ENCODE measurements at places on chromosomes 3 and 15.
A peak's percentile ranks its signal among the peaks of the same experiment; 100 is the strongest.

GRCh38 chr15:63362196-63362595 is 19.4 kb downstream of the CA12 start:
- peak; percentile 71 for DNase-seq

DNA sequence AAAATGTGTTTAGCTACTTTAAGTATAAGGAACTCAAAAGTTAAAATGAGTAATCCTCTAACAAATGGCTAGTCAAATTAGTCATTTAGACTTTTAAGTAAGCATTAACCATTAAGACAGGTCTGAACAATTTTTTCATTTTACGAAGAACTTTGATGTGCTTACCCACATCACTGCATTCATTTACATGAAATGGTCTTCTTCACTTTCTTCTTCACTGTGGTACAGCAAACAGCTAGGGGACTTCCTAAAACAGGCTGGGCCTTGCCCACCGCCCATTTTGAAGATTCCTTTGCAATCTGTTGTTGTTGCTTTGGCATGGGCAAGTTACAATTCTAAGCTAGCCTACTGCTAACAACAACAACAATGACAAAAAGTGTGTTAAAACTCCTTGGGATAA is 67.4 kb downstream of the CBLB start:
- DNase-seq = no peak

DNA sequence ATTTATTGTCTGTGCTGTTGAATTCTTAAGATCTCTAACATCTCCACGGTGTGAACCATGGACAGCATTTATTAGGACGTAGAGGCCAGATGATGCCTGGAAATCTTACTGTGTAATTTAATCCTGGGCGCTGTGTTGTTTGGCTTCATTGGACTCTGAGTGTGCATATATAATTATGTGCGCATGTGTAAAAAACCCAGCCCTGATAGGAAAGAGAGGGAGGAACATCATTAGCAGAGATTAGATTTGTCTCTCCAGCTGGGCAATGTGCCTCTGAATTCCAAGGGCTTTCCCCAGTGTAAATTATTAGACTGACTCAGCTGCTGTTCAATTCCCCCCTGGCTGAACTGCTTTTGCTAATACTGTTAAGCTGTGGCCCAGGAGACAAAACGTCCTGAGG is 39.6 kb downstream of the MAP3K13 start:
- DNase-seq = peak; percentile 22

GRCh38 chr3:105512061-105512460 is 145.4 kb downstream of the ALCAM start:
- DNase-seq = no peak

DNA sequence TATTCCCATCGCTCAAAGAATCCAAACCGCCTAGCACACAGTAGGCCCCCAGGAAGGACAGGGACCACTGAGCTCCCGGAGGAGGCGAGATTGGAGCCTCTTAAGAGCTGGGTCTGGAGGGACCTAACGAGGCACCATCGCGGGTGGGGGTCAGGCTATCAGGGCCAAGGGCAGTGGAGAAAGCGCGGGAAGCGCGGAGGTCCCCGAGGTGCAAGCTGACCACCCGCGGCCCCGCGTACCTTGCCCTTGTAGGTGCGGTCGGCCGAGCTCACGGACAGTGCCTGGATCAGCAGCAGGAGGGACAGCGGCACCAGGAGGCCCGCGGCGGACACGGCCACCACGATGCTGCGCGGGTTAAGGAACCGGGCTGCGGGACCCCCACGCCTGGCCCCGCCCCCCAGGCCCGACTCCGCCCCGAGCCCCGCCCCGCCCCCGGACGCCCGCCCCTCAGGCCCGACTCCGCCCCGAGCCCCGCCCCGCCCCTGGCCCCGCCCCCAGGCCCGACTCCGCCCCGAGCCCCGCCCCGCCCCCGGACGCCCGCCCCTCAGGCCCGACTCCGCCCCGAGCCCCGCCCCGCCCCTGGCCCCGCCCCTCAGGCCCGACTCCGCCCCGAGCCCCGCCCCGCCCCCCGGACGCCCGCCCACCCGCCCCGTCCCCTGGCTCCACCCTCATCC is 3.9 kb downstream of the ZDHHC19 start:
- DNase-seq = no peak

DNA sequence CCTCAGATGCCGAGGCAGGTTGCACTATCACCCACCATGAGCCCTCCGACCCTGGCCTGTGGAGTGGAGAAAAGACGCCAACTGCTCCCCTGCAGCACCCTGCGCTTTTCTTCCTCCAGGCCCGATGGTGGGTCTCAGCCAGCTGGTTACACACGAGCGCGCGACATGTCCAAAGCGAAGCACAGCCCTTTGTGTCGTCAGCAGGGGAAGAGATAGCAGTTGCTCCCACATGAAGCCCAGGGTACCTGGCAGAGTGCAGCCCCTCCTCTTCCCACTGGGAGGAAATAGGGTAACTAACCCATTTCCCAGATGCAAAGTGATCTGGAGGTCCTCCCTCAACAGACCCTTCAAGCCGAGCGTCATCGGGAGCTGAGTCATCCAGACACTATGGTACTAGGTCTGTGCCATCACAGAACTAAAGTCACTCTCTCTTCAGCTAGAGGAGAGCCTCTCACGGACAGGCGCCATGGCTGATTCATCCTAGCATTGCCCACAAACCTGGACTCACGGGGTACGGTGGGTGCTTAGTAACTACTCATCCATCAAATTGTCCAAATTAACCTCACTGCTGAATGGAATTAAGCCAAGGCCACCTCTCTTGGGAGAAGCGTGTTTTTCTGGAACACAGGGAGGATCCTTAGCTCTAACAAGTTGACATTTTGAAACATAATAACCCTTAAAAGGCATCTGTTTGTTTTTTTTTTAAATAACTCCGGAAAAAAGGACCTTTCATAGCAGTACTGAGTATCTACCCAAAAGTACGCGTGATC is 45.2 kb upstream of the BDH1 start:
- no peak for DNase-seq

DNA sequence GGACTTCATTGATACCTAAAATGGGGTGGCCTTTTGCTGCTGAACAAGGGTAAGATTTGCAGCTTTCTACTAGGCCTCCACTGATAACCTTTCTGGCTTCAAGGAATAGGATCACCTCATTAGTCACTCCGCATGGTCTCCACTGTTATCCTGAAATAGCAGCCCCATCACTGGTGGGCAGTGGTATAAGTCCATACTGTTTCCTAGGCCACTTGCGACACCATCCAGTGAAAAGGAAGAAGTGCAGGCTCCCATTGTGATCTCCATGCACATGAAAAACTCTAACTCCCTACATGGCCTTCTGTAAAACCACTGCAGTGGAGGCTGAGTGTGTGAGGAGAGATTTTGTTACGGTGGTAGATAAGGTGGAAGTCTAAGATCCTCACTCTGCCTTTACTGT is 1455.9 kb downstream of the SI start:
- no peak for DNase-seq

- DNase-seq = no peak
Measured at GRCh38 chr3:111932946-111933345, 45.9 kb upstream of the ABHD10 start.

DNA sequence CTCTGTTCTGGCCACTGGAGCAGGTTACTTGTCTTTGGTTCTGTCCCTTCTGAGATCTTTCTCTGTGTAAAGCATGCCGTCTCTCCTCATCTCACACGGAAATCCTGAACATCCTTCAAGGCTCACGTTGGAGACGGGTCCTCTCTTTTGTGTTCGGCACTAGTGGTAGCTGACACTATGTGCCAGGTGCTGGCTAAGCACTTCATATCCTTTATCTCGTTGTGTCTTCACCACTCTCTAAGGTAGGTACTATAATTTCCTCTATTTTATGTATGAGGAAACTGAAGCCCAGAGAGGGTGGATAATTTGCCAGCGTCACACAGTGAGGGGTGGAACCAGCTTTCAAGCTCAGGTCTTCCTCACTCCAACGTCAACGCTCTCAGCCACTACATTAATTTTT is 1.2 kb downstream of the IFT122 start:
- DNase-seq = peak; percentile 54

DNA sequence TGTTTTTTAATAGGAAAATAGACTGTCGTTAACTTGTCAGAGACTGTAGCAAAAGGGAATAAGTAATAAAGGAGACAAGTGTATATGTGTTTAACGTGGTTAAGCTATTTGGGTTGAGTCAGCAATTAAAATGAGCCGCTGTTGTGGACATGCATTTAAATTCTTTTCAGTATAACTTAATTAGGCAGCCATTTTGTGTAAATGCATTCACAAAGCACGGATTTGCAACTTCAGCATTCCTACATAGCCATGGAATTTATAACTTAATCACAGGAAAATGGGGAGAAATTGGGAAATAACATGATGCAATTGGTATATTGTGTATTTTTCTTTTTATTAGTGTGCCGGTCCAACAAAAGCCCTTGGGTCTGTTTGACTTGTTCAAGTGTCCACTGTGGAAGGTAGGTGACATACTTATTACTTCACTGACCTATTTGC is 27.9 kb downstream of the USP3 start:
- no peak for DNase-seq

DNA sequence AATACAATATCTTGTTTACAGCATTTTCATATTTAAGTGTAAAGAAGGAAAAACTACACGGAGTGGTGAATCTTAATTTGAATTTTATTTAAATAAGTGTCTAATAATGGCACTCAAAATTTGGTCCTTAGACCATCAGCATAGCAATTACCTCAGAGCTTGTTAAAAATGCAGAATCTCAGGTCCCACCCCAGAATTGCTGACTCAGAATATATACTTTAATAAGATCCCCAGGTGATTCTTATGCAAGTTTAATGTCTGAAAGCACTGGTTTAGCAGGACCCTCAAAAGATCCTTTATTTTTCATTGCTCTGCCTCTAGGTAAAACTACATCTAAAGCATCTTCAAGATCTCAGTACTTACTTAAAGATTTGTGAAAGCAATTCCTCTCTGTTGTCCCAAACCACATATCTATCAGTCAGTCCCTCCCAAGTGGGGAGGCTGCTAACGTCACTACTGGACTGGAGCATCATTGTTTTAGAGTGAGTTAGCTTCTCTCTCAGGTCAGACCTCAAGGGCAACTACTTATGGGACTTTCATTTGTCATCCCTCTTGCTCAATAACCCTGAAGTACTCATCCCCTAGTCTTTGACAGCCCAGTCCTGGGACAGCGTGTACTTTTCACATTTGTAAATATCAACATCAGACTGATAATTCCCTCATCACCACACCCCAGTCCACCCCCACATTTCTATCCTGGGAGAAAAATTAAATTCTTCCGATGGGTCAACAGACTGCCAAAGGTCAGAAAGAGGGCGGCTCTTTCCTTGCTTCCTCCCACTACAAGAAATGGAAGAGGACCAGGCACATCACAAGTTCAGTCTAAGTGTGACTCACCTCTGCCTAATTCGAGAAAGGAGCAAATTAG is 76.7 kb downstream of the CBLB start:
- peak; percentile 44 for DNase-seq

DNA sequence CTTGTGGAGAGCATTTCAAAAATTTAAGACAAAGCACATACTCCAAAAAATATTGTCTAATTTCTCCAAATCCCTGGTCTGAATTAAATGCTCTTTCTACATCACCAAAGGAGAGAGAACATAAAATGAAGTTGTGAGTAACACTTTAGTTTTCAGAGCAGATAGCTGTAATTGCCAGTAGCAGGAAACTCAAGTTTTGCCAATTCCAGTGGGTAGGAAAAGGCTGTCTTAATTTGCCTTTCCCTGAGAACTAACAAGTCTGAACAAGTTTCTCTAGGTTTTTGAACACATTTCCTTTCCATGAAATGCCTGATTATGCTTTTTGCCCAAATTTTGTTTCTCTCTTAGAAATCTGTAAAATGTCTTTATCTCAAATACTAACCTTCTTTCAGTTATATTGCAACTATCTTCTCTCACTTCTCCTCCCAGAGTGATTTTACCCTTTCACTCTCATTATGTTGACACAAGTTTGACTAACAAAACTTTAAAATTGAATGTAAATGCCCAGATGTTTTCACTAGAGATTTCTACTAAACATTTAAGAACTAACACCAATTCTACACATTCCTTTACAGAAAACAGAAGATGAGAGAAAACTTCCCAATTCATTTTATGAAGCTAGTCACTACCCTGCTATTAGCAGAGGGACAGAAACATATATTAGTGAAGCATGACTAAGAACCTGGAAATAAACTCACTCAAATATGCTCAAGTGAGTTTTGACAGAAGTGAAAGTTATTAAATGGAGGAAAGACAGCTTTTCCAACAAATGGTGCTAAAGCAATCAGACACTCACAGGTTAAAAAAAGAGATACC is 38.4 kb downstream of the RFX7 start:
- DNase-seq = no peak

GRCh38 chr3:171804618-171805389 is 5.5 kb downstream of the PLD1 start:
- DNase-seq = no peak

- DNase-seq = no peak
Measured at GRCh38 chr15:57273402-57273801, 102.9 kb upstream of the CGNL1 start.

- DNase-seq = peak; percentile 67
Measured at GRCh38 chr3:33360136-33360825, 79.9 kb downstream of the UBP1 start.
